BJ (cell line): ENCODE measurements at places on chromosomes 13 and 19.

GRCh38 chr13:80132741-80133601, 208.0 kb downstream of the SPRY2 start:
- no peak for DNase-seq

GRCh38 chr13:73039201-73040108, 19.4 kb upstream of the KLF5 start:
- no peak for DNase-seq

DNA sequence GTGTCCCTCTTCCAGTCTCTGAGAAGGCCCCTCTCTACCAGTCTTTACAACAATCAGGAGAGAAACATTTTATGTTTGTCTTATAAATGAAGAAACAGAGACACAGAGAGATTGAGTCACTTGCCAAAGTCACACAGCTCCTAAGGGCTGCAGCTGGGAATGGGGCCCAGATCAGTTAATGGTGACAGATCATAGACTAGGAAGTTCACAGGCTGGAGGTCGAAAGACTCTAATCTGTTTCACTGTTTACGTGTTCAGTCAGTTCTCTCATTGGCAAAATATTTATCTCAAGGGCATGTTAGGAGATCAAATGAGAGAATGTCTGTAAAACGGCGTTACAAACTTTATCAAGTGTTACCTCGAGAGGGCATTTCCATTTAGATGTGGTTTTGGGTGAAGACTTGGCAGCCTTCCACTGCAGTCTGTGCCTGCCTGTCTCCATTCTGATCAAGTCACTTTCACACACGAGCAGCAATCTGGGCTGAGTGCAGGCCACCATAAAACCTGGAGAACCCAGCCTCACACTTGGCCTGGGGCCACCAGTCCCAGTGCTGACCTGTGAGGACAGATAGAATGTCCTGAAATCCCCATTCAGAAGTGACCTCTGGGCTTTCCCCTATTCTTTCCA, 65.1 kb downstream of the SIAH3 start:
- no peak for DNase-seq

DNA sequence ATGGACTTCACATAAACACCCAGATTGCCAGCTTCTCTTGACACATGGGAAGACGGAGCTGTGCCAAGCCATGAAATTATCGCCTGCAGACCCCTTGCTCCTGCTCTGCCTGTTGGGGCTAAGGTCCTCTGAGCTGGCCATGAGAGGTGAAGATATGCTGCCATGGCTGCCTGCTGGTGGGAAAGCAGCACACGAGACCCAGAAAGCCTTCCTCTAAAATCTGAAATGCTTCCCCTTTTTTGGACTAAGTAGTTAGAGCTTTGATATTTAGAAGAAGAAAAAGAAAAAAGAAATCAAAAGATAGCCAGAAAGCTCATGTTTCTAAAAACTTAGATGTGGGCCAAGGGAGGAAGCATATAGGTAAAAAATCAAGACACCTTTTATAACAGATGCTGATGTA, 11.2 kb downstream of the WDFY2 start:
- no peak for DNase-seq

- DNase-seq: no peak
Measured at GRCh38 chr13:112510002-112510780, 77.8 kb downstream of the TUBGCP3 start.

DNA sequence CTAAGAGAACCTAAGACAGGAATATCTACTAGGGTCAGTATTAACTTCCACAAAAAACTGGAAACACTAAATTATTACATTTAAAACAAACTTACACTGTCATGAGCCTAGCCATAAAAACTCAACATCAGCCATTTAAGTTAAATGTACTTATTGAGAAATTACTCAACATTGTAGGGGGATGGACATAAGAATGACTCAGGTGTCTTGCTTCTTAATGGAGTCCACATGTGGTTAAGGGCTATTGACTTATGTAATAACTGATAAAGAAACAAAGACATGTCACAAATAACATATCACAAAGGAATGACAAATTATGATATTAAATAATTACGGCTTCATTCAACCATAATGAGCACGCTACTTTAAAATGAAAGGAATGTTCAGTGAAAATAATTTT, 36.2 kb downstream of the CLDN10 start:
- DNase-seq: no peak

- peak; percentile 97 for DNase-seq
Measured at GRCh38 chr19:58543826-58544590, at the start of gene TRIM28. Gene TRIM28, plus strand, starts transcription at chr19:58544064. Its CDS starts 694 bp downstream, at chr19:58544758.

- DNase-seq: no peak
Measured at GRCh38 chr13:94968040-94968756, 255.9 kb upstream of the SOX21 start.

GRCh38 chr13:106602178-106602577, 34.2 kb upstream of the ARGLU1 start:
- no peak for DNase-seq

GRCh38 chr13:106455190-106455589, 80.3 kb downstream of the EFNB2 start:
- no peak for DNase-seq

DNA sequence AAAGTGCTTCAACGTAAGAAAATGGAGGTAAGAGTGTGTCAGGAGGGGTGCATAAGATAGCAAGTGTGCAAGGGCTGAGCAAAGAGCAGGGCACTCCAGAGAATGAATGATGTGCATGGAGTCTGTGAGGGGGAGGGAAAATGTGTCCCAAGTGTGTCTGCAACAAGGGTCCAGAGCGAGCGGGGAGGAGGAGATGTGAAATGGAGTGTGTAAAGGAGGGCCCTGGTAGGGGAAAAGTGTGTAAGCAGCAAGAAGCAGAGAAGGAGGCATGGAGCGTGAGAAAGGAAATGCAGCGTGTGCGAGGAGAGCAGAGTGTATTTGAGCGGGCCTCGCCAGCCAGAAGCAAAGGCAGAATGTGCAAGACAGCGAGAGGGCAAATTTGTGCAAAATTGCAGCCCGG, 11.8 kb downstream of the C19orf81 start:
- no peak for DNase-seq

DNA sequence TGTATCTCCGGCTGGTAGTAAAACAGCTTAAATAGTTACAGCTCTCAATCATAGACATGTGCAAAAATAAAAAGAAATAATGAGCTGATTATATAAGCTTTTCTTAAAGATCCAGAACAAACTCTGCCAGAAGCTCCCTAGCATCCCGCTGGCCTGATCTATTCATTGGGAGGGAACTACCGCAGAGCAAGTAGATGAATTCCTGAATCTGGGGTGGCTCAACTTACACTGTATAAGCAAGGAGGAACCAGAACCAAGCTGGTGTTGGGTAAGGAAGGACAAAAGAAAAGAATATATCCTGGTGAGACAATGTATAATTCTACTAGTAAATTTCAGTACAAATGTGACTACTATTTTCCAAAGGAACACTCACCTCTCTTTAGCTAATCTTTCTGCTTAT, 1122.2 kb downstream of the OLFM4 start:
- DNase-seq: no peak

DNA sequence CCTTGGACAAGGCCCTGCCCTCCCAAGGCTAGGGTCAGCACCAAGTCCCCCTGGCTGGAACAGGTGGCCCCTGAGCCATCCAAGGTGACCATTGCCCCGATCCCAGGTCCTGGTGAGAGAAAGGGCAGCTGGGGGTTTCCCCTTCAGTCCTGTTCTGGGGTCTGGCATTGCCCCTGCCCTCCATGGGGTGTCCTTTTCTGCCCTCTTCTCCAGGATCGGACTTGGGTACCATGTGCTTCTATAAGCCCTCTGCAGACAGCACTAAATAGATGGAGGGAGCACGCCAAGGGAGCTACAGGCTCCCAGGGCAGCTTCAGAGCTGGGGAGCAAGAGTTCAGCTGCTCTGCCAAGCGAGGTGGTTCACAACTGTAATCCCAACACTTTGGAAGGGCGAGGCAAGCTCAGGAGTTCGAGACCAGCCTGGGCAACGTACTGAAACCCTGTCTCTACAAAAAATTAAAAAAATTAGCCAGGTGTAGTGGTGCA, 13.5 kb upstream of the KCNN1 start:
- no peak for DNase-seq
